ENCODE measurements at places on chromosomes 2 and 18.

DNA sequence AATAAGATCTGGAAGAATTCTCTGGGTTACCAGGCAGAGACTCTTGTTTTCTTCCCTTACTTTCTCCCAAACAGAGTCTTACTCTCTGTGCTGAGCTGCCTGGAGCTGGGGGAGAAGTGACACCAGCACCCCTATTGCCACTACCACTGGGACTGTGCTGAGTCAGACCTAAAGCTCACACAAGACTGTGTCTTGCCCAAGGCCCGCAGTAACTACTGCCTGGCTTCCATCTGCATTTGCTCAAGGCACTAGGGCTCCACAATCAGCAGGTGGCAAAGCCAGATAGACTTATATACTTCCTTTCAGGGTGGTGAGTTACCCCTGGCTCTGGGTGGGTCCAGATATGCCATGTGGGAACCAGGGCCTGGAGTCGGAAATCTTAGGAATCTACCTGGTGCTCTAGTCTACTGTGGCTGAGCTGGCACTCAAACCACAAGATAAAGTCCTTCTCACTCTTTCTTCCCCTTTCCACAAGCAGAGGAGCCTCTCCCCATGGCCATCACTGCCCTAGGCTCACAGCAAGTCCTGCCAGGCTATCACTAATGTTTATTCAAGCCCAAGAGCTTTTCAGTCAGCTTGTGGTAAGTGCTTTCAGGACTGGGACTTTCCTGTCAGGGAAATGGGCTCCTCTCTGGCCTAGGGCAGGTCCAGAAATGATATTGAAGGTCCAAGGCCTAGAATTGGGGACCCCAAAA, 27.6 kb upstream of the SERPINB2 start:
- DNase-seq: no peak

GRCh38 chr18:10289951-10290637, 164.3 kb upstream of the APCDD1 start:
- DNase-seq: no peak

- DNase-seq: no peak
Measured at GRCh38 chr2:59677158-59677557, 876.3 kb downstream of the BCL11A start.

- DNase-seq: no peak
Measured at GRCh38 chr2:47487498-47487875, 84.5 kb downstream of the MSH2 start.

DNA sequence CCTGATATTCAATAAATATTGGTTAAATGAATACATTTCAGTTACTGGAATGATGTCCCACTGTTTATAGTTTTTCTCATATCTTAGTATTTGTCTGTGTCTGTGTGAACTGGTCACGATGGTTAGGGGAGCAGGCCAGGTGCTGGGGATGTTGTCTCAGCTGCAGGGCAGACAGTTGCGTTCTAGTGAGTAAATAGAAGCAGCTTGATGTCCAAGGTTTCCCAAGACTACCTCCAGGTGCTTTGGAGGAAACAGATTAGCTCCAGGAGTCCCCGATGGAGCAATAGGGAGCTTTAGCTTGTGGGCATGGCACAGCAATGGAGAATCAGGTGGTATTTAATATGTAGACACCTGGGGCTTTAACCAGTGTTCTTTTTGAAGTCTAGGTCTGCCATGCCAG, 75.5 kb downstream of the GULP1 start:
- DNase-seq: no peak

- no peak for DNase-seq
Measured at GRCh38 chr2:71756280-71756906, 303.0 kb downstream of the DYSF start.

- DNase-seq: no peak
Measured at GRCh38 chr2:180012523-180012922, 5.4 kb upstream of the CWC22 start.

DNA sequence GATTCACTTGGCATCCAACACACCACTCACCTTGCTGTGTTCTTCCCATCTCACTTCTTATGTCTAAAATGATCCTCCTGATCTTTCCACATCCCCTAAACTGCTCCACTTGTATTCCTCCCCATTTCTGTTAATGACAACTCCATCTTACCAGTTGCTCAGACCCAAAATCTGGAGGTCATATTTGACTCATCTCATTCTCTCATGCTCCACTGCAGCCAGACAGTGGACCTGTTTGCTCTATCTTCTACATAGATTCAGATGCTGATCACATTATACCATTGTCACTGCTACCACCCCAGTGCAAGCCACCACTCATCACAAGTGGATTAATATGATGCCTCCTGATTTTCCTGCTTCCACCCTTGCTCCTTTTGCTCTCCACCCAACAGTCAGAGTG, 7.9 kb upstream of the NABP1 start:
- no peak for DNase-seq

- no peak for DNase-seq
Measured at GRCh38 chr2:43419876-43420275, 176.0 kb downstream of the THADA start.

DNA sequence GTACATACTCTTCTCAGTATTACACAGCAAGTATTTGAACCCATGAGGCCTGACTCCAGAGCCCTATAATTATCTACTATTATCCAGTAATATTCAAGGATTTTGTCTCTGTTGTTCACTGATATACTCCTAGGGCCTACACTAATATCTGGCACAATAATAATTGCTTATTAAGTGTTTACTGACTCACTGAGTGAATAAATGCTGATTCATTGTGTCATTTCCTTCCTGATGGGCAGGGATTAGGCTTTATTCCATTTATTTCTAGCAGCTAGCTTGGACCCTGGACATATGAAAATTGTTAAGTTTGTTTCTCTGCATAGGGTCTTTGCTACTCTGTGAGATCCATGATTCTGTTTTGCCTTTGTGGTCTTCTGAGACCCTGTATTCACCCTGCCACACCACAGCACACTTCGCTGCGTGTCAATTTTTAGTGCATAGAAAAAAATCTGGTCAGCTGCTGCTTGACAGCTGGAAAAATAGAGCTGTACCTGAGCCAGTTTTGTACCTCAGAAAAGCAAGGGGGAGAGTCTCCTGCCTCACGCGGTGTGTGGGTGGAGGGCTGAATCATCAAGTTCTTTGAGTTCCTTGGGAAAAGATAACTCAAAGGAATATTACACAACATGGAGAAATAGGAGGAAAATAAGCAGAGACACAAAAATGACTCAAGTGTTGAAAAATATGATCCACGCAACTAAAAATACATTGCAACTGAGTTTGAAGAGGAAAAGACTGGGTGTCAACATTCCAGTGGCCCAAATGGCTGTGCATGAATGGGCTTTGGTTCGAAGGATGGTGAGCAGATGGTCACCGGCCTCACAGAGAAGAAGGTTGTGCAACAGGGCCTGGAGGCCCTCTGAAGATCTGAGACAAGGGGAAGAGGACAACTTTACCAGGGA, 18.9 kb upstream of the DPP4 start:
- DNase-seq: no peak

DNA sequence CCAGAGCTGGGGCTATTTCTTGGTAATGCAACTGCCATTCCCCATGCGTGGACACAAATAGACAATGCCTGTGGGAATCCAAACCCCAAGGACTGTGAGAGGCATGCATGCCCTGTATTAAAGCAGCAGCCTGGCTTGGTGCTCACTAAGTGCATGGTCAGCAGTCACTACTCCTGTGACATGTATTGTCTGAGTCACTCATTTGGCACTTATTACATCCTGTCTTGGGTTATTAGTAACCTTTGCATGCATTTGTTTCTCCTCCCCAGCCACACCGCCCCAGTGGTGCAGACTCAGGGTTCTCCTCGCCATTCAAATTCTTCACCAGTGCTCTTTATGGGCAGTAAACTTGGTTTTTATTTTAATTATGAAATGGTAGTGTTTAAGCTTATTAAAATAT, 30.2 kb downstream of the PRKCE start:
- peak; percentile 10 for DNase-seq
